ENCODE measurements at places on chromosomes 4 and X.

DNA sequence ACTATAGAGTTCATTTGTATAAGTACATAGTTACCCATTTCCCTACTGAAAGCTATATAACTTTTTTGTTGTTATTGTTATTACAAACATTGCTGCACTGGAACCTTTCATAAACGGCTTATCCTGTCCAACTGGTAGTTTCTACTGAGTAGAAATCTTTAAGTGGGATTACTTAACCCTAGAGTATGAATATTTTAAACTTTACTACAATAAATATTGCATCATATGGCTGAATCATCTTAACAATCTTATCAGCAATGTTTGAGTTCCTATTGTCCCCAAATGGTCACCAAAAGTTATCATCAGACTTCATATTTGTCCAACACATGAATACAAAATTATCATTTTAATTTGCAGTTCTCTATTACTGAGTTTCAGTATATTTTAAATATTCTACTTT is 40.5 kb downstream of the LCORL start:
- no peak for DNase-seq

GRCh38 chr4:124938836-124939235 is 226.3 kb upstream of the ANKRD50 start:
- no peak for DNase-seq

DNA sequence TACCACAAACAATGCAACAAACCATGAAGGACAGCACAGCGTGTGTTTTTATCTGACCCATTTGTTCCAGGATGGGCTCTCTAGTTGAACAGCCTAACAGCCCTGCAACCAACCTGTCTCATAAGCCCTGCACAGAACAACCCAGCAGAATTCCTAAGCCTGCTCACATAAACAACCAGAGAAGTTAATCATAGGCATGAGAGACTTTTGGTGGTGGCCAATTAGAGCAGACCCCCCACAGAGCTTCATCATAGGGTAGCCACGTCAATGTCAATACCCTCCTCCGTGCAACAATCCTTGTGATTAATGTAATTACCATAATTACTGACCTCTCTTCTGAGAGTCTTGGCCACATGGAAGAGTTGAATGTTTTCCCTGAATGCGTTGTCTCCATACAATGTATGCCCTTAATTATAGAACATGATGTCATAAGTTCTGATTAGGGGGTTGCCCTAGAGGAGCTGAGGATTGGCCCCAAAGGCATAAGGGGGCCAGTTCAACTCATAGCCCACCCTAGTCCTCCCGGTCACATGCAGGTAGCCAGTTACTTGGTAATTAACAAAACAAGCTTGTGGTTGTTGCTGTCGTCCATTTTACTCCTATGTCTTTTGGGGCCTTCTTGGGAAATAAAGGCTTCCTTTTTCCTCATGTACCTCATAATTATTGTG is 92.7 kb downstream of the SYNPO2 start:
- DNase-seq: no peak

GRCh38 chr4:179225594-179225993 is 1783.4 kb upstream of the AGA start:
- no peak for DNase-seq

GRCh38 chr4:57109847-57110639 is at the start of gene IGFBP7:
TSS of gene IGFBP7 (minus strand) at chr4:57110385. CDS start at chr4:57110351, 34 bp downstream.
- no peak for DNase-seq

DNA sequence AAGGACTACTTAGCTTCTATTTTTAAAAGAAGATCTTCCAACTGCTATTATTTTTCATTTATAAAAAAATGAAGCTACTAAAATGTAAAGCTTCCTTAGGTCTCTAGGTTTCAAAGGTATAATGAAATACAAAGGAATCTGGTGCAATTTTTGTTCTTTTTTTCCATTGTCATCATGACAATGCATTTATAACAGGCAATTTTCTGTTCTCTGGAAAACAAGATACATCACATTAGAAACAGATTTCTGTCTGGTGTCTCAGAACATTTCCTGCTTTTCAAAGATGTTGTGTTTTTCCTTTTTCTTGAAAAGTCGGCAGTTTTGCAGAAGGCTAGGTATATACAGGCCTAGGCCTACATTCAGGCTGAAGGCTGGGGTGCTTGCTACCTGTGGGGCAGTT is 63.6 kb upstream of the ATP8A1 start:
- DNase-seq: no peak

DNA sequence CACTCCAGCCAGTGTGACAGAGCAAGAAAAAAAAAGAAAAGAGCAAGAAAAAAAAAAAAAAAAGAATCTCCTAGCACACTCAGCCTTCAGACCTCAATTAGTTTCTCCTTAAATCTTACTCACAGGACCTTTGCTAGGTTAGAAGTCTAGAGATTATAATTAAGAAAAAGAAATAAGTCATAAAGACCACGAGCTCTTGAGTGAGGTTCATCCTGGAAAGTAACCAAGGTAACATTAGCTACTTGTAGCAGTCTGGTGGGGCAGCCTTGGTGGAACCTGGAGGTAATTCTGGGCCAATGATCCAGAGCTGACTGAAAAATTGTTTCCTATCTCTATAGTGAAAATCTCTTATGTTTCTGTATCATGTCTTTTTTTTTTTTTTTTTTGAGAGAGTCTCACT is 21.2 kb upstream of the DDX3X start:
- no peak for DNase-seq

DNA sequence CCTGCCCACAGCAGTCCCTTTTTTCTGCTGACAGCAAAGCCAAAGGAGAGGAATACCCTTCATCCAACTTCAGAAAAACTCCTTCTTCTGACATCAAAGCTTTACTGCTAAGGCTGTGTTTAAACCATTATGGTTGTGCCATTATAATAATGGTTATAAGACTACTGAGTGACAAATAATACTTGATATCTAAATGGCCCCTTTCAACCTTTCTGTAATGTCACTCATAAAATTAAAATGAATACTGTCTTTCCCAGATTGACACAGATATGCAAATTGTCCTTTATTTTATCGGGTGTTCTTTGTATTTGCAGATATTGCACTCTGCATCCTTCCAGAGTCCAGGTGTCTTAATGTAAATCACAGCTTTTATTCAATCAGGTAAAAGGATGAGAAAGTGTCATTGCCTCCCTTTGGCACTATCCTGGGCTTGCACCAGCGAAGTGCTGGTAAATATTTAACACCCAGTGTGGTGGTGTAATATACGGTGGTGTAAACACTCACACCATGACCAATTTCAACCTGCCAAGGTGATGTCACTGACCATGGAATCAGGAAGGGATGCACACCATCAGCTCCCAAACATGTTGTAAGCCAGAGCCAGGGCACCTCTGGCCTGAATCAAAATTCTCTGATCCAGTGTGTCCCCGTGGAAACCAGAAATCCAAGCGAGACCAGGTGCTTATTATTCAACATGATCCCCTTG is 139.4 kb upstream of the TENM3 start:
- DNase-seq: no peak

- no peak for DNase-seq
Observed at GRCh38 chr4:3364199-3364598, 71.4 kb downstream of the RGS12 start.

DNA sequence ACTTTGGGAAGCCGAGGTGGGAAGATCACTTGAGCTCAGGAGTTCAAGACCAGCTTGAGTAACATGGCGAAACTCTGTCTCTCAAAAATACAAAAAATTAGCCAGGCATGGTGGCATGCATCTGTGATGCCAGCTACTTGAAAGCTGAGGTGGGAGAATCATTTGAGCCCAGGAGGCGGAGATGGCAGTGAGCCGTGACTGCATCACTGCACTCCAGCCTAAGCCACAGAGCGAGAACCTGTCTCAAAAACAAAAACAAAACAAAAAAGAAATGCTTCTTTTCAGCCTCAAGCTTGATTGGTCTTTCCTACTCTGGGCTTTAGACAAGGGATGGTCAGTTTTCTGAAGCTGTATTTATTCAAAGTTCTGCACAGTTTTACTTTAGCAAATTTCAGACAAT is 15.8 kb upstream of the DHRSX start:
- no peak for DNase-seq

GRCh38 chr4:83323136-83323535 is 11.5 kb downstream of the HPSE start:
- DNase-seq: no peak

GRCh38 chrX:53160297-53160983 is 64.6 kb downstream of the KDM5C start:
- no peak for DNase-seq

DNA sequence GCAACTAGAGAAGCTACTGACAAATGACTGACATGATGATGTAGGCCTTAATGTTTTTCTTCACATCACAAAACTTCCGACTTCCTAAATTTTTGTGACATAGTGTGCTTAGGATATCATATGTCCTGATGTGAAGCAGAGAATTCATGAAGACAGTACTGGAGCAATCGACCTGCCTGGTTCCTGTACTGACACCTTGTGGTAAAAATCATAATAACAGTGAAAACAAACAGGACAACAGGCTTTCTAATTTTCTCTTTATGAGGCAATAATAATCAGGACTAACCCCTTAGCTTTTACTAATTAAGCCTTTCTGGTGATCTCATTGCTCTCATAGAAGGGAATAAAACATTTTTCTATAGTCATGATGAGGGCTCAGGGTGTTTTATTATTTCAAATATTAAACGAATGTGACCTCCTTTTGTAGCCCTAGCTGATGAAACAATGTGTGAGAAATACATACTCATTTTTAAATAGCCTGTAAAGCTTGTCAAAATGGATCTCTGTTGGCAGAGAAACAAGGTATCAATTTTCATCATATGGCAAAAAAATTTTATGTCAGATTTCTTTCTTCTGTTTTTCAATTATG is 158.4 kb downstream of the TENT5D start:
- no peak for DNase-seq

DNA sequence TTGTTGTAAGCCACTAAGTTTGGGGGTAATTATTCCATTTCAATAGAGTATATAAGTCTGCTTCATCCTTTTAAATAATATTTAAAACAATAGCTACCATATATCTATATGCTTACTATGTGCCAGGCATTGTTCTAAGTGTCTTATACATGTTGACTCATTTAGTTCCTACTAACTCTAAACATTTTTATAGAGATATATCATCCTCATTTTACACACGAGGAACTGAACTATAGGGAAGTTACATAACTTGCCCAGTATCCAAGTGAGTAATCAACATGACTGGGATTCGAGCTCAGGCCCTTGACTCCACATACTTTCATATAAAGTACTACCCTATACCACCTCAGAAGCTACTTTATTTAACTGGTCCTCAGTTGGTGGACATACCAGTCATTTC is 175.3 kb upstream of the RAI2 start:
- no peak for DNase-seq

- no peak for DNase-seq
Observed at GRCh38 chrX:130247996-130248395, 20.7 kb downstream of the ZNF280C start.
